ENCODE measurements at places on chromosomes 3 and 15.

DNA sequence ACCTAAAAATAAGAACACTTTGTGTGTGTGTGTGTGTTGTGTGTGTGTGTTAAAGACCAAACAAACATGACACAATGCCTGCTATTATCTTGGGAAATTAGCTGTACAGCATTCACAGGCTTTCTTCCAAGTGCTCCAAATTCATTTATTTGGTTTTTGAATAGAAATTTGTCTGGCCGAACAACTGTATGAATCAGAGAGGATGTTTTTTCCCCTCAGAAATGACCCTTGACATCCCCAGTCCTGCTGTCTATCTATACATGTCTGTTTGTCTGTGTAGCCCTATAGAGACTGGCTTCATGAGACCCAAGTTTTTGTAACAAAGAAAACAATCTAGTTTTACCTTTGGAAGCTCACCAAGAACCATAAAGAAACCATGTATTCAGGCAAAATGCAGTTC lies 549.8 kb downstream of the NSUN3 start:
- no peak for DNase-seq

DNA sequence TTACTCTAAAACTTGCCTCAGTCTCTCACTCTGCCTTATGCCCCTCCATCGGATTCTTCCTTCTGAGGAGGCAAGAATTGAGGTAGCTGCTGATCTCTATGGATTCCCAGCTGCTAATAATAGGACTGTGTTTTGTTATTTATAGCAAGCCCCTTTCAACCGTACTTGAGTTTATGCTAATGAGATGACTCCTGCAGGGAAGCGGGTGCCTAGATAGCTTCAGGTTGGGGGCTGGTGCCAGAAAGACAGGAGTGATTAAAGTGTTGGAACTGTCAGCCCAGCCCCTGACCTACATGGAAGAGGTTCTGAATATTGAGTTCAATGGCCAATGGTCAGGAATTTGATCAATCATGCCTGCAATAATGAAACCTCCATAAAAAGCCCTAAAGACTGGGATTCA lies 21.8 kb upstream of the LIMD1 start:
- DNase-seq = no peak

GRCh38 chr3:31251083-31251482 lies 281.6 kb upstream of the STT3B start:
- DNase-seq = no peak

DNA sequence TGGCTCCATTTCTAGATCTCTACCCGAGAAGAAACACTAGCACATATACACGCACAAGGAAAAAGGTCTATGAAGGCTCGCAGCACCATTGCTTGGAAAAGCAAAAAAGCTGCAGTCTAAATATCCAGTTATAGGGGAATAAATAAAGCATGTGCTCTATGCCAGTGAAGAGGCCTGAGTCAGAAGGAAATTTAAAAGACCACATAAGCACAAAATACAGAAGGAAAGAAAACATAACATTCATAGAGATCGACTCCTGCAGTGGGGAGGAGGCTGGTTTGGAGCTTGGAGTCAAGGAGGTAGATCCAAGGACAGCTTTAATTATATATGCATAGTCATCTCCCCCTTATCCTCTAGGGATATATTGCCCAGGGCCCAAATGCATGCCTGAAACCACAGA lies 114.4 kb downstream of the PDZRN3 start:
- DNase-seq = no peak

- no peak for DNase-seq
Observed at GRCh38 chr3:177618873-177619733, 421.8 kb upstream of the TBL1XR1 start.

- DNase-seq = no peak
Observed at GRCh38 chr3:121836064-121836463, 1.1 kb downstream of the EAF2 start.

DNA sequence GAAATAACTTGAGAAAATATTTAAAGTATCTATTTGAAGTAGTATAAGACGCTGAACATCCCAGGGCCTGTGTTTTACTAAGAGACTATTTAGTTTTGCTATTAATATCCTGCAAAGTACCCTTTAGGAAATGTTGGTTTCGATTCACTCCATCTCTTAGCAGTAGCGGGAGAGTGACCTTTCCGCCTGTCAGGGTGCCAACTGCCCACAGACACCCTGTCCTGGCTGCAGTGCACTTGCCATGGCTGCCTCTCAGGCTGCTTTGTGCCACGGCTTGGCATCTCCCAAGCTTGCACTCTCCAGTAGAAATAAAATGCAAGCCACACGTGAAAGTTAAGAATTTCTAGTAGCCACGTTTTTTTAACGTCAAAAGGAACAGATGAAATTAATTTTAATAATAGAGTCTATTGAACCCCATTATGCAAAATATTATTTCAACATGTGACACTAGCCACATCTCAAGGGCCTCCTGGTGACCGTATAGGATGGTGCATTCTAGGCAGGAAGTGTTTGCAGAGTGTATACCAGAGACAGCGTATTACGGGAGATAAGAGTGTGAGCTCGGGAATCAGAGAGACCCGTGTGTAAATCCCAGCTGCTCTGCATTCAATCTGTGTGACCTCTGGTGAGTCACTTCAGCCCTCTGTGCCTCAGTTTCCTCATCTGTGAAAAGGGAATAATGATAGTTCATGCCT lies 19.8 kb downstream of the ADAMTS9 start:
- no peak for DNase-seq

DNA sequence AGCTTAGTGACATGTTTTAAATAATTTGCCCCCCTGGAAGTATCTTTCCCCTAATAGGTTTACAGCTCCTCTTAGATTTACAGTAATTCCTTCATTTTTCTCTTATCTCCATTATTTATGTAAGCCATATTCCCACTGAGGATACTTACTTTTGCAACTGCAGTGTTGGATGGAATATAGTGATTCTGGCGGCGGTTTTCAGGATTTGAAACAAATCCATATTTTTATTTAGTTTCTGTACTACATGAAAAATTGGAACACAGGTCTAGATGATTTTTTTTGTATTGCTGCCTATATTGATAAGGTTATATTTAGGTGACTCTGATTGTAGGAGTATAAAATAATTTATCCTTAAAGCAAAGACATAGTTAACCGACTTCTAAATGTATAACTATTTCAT lies 391.6 kb upstream of the SUCLG2 start:
- DNase-seq = no peak

GRCh38 chr15:46450810-46451182 lies 816.0 kb downstream of the SQOR start:
- DNase-seq = no peak

GRCh38 chr3:23461069-23461468 lies 257.9 kb downstream of the UBE2E2 start:
- DNase-seq = no peak

GRCh38 chr3:58518291-58518789 lies 18.6 kb downstream of the ACOX2 start:
- no peak for DNase-seq

DNA sequence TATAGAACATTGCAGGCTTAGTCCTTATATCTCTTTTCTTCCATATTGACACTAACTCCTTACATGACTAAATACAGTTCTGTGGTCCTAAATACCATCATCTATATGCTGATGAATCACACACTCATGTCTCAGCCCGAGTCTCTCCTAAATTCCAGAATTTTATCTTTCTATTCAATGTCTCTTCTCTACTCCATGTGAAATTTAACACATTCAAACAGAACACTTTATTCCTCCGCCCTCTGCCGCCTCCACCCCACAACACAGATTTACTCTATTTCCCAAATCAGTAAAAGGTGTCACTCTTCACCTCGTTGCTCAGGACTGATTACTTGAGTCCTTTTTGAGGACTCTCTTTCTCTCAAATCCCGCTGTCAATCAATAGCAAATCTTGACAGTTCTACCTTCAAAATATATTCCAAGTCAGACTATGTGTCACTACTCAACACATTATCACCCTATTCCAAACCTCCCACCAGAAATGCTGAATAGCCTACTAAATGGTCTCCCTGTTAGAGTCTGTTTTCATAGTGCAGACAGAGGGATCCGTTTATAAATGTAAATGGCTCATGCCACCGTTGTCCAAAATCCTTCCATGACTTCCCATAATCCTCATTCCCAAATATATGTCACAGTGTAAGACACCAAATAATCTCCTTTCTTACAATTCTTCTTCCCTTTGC lies 230.3 kb downstream of the FGF12 start:
- DNase-seq = no peak

DNA sequence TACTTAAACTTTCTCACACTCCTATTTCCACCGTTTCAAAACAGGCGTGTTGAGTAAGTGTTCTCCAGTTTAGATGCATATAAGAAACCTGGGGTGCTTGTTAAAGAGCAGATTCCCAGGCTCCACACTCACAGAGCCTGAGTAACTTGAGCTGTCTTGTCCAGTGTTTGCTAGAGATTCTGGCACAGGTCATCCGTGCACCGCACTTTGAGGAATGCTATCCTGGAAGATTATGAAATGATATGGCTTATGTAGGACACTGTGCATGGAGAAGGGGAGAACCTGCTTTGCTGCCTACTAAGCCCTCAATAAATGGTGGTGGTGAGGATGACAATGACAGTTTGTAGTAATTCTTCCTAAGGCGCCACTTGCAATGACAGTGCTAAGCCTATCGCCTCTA lies 273.7 kb downstream of the PDZRN3 start:
- DNase-seq = no peak

GRCh38 chr15:26231096-26231495 lies 368.0 kb upstream of the ATP10A start:
- no peak for DNase-seq

DNA sequence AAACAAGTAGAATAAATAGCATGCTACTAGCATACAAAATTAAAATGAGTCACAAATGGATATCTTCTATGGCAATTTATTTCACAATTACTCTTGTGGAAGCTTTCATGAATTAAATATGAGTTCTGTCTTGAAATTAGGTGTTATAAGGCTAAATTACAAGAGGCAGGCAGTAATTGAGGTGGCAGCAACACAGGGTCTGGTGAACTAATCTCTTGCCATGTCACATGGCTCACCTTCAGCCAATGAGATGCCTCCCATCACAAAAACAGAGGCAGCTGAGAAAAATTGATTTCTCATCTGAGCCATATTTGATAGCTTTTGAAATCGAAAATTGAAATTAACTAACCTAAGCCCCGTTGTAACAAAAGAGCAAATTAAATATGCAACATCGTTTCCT lies 268.8 kb downstream of the NR2F2 start:
- no peak for DNase-seq

DNA sequence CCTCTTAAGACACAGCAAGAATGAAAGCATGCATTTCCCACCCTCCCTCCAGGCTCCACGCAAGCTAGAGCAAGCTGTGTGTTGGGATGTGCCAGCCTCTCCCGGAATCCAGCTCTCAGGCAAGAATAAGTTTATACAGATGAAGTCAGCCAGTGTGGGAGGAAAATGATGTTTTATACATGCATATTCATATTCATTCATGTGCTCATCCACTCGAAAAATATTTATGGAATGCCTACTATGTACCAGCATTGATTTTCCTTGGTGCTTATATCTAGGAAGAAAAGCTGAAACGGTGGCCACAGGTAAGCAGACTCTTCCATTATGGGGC lies 62.7 kb downstream of the KLHL6 start:
- no peak for DNase-seq

DNA sequence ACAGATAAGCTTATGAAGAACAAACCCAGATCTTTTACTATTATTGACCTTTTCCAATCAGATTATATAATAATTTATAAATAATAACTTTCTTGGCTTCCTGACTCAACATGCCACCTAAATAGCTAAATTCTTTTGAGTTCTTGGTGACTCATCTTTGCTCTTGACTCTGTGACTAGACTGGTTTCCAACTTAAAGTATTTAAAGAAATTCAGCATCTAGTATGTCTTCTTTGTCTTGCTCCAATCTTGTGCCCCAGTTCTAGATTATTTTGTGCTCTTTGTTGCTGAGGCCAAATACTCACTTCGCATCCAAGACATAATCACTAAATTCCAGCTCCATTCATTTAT lies 483.2 kb upstream of the TBL1XR1 start:
- DNase-seq = no peak

DNA sequence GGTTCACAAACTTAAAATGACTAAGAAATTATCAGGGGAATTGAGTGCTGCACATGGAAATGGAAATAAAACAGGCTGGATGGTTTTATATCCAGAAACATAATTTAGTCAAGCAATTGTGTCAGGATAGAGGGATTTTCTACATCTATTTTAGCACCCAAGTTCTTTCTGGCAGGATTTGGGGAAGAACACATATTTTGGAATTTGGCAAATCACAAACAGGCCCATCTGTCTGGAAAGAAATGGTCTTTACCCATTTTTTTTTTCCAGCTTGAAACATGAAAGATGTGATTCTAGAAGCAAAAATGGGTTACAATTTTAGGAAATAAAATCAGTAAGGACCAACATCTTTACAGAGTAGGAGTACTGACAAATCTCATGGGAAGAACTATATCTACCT lies 14.4 kb upstream of the UNC13C start:
- no peak for DNase-seq

GRCh38 chr15:93517176-93517575 lies 428.2 kb upstream of the RGMA start:
- no peak for DNase-seq

DNA sequence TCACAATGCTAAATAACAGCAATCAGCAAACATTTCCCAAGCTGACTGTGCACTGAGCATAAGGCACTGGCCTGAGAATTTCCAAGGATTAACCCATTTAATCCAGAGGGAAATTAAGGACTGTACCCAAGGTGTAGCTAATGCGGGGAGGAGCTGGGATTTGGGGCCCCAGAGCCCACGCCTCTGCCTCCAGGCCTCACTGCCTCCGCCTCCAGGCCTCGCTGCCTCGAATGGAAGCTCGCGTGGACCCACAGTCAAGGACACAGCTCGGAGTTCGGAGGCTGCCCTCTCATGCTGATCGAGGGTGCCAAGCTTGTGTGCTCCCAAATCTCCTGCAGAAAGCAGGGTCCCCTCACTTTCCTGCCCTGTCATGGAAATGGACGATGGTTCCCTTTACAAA lies 76.5 kb upstream of the SNRPA1 start:
- no peak for DNase-seq

DNA sequence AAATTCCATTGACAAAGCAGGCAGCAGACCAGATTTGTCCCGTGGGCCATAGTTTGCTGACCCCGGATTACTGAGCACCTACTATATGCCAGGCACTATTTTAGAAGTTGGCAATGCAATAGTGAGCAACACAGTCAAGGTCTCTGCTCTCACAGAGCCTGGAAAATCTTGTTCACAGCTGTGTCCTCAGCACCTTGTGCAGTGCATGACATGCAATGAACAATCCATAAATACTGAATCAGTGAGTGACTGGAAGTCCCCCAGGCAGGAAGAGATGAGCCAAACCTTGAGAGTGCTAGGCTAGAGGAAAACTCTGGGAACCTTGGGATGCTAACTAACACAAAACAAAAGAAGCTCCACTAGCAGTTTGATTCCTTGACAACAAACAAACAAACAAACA lies 14.4 kb downstream of the TM4SF1 start:
- no peak for DNase-seq

- DNase-seq = no peak
Observed at GRCh38 chr3:141114179-141114745, 63.1 kb downstream of the SPSB4 start.
